GOT3 (cell line): ENCODE measurements at places on chromosomes 1 and 21.

DNA sequence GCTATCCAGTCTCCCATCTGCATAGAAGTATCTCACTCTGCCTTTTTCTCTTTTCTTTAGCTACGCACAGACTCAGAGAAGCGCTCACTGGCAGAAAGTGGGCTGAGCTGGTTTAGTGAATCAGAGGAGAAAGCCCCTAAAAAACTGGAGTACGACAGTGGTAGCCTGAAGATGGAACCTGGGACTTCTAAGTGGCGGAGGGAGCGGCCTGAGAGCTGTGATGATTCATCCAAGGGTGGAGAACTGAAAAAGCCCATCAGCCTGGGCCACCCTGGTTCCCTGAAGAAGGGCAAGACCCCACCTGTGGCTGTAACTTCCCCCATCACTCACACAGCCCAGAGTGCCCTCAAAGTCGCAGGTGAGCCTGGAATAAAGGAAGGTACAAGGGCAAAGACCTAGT, 48.0 kb upstream of the IPO9 start:
- DNase-seq, result no peak

GRCh38 chr1:29631836-29632805, 395.8 kb downstream of the PTPRU start:
- no peak for DNase-seq

DNA sequence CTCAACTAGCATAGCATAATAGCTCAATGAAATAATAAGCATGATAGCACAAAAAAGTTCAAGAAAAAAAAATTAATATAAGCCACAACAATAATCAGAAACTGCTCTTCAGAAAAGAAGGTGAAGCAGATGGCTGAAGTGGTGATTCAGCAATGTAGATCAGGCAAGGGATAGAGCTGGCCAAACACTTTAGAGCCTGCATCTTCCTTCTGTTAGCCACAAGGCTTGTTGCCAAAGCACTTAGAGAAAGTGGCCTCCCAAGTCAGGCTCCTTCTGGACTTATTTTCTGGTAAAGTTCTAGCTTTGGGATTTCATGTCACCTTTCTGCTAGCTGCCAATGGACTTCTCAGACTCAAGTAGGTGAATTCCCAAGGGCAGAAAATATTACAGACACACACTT, 60.3 kb upstream of the C1orf87 start:
- no peak for DNase-seq

DNA sequence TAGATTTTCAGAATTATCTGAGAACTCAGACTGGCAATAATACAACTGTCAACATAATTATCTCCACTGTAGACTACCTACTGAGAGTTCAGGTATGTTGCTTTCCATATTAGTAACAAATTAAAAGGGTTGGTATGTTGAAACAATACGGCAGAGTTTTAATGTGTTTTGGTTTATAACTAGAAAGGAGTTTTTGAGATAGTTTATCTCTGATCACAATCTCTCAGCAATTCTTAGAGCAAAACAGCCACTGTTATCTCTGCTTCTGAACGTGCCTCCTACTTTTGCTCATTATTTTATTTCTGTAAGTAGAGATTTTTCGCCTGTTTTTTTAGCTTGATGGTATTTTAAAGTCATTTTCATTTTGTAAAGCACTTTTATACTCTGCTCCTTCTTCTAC, 118.7 kb downstream of the ZP4 start:
- no peak for DNase-seq

DNA sequence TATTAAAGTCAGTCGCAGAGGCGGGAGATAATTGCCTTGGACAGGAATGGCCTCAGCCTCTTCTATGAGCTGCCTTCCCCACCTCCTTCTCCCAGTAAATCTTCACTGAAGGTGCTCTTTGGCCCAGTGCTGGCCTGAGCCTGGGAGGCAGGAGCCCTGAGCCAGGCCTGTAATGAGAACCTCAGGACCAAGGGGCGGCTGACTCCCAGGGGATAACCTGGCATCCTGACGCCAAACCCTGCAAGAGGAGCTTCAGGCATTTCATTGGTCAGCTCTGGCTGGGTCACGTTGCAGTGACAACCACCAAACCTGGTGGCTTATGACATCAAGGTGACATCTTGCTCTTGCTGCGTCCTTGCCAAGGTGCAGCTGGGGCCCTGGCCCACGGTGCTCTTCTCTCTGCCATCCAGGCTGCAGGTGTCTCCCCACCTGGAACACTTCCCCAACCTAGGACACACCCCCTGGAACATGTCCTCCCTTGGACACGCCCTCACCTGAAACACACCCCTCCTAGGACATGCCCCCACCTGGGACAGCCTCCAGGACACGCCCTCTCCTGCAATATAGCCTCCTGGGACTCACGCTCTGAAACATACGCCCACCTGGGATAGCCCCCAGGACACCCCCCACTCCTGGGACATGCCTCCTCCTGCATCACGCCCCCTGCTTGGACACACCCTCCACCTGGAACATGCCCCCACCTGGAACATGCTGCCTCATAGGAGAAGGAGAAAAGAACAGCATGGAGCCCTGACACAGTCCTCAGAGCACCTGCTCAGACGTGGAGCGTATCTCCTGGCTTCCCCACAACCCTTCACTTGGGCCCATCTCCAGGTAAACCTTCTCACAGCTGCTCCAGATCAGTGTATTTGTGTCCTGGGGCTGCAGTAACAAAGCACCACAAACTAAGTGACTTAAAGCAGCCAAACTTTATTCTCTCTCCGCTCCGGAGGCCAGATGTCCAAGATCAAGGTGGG, 333.6 kb downstream of the NPHP4 start:
- DNase-seq, result no peak

DNA sequence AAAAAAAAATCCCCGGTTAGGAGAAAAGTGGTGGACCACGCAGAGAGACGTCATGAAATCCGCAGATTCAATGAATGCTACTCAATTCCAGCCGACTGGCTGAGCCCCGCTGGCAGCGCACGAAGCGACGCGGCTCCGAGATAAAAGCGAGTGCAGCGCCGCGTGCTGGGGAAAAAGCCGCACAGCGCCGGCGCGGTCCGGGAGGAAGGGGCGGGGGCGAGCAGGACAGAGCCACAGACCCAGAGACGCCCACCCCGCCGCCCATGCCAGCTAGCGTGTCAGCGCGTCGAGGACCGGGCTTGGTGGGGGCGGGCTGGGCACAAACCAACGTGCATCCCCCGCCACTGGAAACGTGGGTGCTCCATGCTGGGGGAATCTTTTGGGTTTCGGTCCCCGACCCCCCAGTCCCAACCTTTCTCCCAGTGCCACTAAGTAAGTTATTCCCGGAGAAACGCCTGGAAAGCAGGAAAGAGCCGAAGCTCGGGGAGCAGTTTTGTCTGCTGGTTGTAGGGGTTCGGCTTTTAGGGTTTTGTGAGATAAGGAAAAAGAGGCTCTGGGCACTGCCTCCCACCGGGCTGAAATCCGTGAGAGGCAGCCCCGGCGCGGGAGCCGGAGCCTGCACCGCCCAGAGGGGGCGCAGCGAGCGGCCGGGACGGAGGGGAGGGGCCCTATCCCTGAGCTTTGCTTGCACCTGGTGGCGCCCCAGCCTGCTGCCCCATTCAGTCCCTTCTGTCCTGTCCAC, at the start of gene KCNJ6:
Gene KCNJ6, minus strand, starts transcription at position 148 of the 742 bp plus-strand sequence. CDS start 75,775 bp downstream, outside the sequence.
- no peak for DNase-seq

DNA sequence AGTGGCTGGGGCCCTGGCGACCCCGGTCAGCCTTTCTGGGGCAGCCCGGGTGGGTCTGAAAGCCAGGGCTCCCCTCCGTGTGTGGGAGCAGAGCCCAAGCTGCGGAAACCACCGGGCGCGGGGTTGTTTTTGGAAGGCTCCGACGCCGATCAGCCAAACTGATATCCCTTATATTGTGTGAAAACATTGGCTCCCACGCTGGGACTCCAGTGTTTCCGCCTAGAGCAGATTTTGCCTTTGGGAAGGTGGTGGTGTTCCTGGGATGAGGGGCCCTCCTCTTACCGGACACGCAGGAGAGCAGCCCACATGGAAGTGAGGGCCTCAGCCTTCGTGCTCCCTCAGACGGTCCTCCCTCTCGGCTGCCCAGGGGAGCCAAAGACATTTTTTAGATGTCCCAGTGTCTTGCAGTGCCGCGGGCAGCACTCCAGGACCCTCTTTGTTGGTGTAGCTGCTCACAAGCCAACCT, 54.3 kb downstream of the NGF start:
- DNase-seq, result no peak

GRCh38 chr1:21576031-21576797, 67.0 kb downstream of the ALPL start:
- DNase-seq, result no peak

DNA sequence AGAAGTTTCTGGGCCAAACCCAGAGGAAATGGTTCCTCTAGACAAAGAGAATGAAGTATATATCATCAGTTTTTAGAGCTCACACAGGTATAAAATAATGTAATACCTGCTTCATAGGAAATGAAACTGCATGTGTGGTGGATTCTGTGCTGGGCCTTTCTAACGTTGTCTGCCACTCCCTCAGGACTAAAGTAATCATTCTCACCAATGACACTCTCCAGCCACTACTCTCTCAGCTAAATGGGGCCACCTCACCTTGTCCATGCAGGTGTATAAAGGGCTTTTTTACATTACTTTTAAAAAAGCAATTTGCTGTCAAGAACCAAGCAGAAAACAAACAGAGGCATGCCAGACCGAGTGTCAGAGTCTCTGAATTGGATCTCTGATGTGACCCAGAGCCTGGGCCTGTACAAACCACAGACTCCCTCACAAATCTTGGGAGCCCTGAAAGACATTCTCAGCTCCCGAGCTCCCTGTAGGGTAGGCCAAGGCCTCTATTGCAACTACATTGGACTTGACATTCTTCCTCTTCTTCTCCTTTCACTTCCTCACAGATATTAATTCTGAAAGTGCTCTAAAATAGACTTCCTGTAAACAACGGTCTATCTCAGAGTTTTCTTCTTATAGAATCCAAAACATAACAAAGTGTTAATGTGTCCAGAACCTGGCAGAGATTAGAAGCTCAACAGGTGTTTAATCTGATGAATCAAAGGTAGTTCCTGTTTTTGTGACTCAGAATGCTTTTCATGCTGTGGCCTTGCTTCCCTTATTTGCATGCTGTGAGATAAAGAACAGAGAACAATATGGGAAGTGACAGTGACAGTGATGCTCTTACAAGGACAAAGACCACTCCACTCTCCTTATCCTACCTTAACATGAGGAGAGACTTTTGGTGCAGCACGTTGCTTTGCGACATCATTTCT, 8.6 kb downstream of the AIM2 start:
- no peak for DNase-seq

DNA sequence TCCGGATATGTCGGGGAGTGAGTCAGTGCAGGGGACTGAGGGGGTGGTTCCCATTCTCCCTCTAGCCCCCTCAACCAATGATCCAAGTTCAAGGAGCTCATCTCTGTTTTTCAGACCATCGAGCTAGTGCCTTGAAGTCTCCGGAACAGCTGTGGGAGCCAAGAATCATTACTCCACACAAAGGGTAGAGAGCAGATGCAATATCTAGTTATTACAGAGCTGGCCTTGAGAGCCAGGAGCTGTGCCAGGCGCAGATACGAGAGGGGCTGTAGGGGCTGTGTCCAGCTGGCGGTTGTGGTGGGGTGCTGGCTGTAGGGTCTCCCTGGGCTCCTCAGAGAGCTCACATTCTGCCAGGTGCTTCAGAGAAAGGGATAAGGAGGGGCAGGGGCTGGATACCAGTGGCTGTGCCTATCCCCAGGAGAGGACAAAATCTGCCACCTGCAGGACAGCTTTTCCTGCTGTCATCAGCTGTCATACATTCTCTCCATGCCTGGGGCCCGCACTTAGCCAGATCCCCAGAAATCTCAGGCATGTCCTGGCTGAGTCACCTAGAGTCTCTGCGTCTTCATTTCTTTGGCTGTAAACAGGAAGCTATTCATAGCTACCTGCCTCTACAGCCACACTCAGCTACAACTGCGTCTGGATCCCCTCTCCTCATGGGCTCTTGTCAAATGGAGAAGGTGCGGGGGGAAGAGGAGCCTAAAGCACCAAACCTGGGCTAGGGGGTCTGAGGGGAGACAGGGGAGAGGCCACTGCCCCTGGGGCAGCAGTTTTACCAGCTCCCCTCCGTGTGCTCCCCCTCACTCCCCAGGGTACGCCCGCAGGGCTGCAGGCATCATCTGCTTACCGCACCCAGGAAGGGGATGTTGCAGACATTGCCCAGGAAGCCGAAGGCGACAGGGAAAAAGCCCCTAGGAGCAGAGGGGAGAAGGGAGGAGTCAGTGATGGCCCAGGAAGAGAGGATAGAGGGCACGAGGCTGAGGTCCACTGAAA, 2.4 kb upstream of the KISS1 start:
- DNase-seq, result no peak

- DNase-seq, result no peak
Measured at GRCh38 chr21:31830701-31831100, 42.1 kb upstream of the HUNK start.

DNA sequence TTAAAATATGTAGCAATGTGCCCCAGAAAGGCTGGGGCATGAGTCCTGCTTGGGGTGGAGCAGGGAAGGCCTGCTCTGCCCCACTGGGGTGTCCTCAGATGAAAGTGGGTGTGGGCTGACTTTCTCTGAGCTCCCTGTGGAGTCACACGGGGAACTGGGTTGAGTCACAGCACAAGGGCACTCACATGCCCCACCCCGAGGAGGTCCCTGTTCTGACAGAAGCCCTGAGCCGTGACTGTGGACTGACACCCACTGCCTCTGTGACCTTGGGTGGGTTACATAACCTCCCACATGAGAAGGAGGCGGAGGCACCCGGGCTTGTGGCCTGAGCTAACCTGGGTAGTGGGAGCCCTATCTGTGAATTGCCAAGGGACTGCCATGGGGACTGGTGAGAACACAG, 52.5 kb upstream of the TINAGL1 start:
- DNase-seq, result no peak

GRCh38 chr1:21657456-21658190, 11.5 kb downstream of the RAP1GAP start:
- no peak for DNase-seq

DNA sequence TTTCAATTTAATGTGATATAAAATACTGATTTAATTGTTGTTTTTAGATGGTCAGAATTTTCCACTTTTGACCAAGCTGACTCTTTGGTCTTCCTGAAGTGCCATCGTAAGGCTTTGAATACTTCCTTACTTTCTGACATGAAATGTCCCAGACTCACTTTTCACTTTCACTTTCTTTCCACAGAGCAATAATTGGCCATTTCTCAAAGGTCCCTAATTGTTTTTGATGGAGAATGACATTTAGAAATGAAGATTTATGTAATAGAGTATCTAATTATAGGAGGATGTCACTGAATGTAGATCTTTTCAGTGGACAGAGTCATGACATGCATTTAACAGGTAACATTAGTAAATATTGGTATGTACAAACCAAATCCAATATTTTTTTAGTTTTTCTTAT, 1141.6 kb downstream of the KCNT2 start:
- no peak for DNase-seq

GRCh38 chr1:94858276-94858675, 38.1 kb downstream of the SLC44A3 start:
- no peak for DNase-seq

DNA sequence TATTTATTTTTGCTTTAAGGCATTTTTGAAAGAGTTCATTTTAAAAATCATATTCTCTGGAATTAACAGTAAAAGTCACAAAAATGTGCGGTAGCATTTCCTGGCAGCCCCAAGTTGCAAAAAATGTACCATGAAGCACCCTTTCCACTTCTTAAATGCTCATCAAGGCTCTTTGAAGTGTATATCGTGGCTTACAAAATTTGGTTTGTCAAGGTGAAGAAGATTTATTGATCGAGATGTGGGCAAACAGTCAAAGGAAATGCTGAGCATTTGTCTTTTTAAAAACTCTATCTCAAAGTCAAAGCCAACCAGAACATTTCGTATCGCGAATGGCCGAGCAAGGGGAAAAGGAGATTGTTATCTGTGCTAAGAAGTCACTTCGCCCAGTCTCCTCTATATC, 277.5 kb upstream of the KAZN start:
- DNase-seq, result no peak
